Right renal cortex interstitium (tissue), 3 donors: ENCODE measurements at places on chromosomes 4 and X. TPM values are rescaled to one million over a fixed set of nuclear protein-coding genes. Genes with fewer than 3 reads are reported as not detected.

The SUPT20HL1 gene
- not detected for polyA plus RNA-seq

The DCUN1D4 gene
- 57.8 TPM for polyA plus RNA-seq

The CCNB3 gene
- polyA plus RNA-seq = 1.4 TPM

The JCHAIN gene
- polyA plus RNA-seq = 1.6 TPM

The FGFR3 gene
- 59.6 TPM for polyA plus RNA-seq

The GIMD1 gene
- not detected for polyA plus RNA-seq

The PWWP3B gene
- polyA plus RNA-seq = 3.3 TPM

The ASB5 gene
- 0.20 TPM for polyA plus RNA-seq

The CFI gene
- polyA plus RNA-seq = 92.6 TPM

DNA sequence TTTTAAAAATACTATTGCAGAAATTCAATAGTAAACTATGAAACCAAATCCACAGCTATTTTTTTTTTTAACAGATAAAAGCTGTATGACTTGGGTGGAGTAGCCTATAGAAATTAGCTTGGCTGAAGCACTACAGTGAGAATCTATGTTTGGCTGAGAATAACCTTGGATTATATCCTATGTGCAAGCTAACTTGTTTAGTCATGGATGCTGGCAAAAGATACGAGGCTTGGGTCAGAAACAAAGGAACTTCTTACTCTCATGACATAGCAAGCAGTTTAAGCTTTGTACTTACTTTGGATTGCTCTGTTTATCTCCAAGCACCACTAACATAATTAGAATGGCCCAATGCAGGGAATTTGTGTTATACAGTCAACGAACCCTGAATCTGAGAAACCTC lies 119.2 kb upstream of the GRID2 start:
- DNase-seq = no peak

GRCh38 chr4:21991050-21991449 lies 42.5 kb upstream of the KCNIP4 start:
- DNase-seq = no peak

- DNase-seq = no peak
These were observed 46.7 kb downstream of the RUFY3 start for GRCh38 chr4:70768301-70768948.

- DNase-seq = no peak
These were observed 12.2 kb upstream of the MCF2 start for GRCh38 chrX:139720136-139720535.

- no peak for DNase-seq
These were observed 67.8 kb upstream of the LSM6 start for GRCh38 chr4:146107587-146108240.

DNA sequence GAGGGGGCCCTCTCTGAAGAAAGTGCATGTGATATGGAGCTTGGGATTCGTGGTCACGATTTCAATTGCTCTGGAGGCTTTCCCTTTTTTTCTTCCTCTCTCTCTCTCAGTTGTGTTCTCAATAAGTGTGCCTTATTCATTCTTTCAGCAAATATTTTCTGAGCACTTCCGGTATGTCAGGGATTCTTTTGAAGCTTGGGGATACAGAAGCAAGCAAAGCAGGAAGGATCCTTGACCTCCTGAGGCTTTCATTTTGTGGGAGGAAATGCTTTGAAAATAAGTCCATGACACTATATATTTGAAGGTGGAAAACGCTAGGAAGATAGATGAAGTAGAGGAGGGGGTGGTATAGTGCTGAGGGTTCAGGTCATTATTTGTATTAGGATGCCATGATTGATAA lies 12.6 kb upstream of the GABRE start:
- no peak for DNase-seq

DNA sequence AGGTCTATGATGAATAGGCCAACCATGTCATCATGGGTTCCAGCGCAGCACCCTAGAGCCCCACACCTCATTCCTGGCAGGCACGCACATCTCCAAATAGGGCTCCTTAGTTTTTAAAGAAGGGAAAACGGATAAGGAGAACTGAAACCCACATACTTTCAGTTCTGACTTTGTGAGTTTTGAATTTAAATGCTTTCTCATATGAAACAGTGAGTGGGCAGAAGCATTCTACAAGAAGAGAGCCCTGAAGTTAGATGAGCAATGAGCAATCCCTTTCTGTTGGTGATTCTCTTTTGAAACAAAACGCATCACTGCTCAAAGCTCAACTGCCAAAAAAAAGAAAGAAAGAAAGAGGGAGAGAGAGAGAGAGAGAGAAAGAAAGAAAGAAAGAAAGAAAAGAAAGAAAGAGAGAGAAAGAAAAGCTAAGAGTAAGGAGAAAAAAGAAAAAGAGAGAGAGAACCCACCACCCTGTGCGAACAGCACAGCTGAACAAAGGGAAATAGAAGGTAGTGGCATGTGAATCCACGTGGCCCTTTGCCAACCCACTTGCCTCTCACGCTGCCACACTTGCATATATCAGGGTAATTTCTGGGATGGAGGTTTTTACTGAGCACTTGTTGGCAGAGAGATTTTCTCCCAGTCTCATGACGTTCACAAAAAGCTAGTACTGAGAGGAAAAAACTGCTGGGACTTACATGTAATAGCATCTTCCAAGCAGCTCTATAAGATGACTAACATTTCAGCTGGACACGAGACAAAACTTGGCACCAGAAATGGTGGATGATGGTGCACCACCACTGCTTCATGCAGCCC lies 31.0 kb downstream of the TMSB4X start:
- no peak for DNase-seq

DNA sequence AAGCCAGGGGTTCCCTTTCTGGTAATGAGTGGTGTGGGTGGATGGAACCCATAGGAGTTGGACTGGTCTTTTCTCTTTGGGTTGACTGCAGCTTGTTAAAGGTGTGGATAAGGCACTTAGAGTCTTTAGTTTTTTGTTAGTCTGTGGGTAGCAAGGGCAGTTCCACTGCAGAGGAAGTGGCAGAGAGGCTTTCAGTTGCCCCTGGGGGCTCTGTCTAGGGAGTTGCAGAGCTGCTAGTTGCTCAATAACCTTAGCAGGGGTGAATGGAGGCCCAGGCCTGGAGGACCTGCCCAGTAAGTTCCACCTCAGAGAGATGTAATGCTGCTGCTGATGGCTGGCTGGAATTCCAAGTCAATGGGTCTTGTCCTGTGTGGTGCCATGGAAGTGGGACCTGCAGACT lies 282.6 kb upstream of the NDST4 start:
- no peak for DNase-seq

- DNase-seq = no peak
These were observed 138.4 kb upstream of the MAMLD1 start for GRCh38 chrX:150224676-150225075.

- no peak for DNase-seq
These were observed 178.6 kb upstream of the JADE1 start for GRCh38 chr4:128630871-128631270.

DNA sequence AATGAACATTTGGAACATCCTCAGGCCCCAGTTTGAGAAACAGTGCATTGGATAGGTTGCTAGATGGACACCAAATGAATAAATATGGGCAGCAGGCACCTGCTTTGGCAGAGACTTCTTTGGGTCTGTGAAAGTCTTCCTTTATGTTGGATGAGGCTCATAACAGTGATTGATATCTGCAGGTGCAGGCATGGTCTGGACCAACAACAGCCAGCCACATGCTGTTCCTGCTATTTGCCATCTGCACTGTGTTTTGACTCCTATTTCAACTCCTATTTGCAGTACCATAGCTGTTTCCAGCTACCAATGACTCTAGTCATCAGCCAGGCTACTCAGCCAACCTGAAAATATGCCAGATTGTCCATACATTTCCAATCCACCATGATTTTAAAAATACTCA lies 60.9 kb downstream of the ANAPC4 start:
- no peak for DNase-seq

GRCh38 chr4:61223385-61223784 lies 23.3 kb downstream of the ADGRL3 start:
- no peak for DNase-seq

- no peak for DNase-seq
These were observed 188.0 kb upstream of the TBC1D9 start for GRCh38 chr4:140944199-140944515.

- DNase-seq = no peak
These were observed 58.9 kb downstream of the TLR10 start for GRCh38 chr4:38723726-38724474.

GRCh38 chr4:101596781-101597552 lies 193.6 kb upstream of the BANK1 start:
- no peak for DNase-seq

DNA sequence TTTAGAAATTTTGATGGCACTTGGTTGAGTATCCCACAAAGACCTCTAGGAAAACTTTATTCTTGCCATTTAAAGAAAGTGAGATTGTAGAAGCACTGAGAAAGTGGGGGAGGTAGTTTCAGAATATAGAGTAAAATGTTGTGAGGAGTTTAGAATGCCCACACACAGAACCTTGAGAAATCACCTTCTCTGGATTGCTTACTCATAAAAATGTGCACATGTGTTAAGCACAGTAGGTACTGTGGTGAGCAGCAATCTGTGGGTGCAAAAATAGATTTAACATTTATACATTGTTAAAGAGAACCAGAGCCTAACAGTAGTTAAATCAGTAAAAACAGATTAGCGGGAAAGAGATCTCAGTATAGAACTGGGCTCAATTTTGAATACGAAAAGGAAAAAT lies 201.2 kb upstream of the NWD2 start:
- DNase-seq = no peak

DNA sequence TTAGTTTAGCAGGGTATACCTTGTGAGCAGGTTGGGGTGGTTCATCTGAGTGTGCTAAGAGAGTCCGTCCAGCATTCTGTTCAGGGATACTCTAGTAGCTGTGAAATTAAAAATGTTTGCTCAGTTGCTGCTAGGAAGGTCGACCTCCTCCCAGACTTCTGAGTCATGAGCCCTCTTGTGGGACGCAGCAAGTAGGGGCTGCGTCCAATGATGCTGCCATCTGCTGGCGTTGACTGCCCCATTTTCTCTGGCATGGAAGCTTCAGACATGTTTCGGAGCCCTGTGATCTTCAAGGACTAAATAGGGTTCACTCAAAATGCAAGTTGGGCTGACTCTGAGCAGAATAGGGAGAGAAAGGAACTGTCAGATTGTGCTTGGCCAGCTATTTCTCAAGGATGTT lies 201.0 kb upstream of the ARSJ start:
- DNase-seq = no peak

- DNase-seq = no peak
These were observed 42.8 kb upstream of the KLF3 start for GRCh38 chr4:38621028-38621684.
